Cerebellum (tissue), 4 donors: ENCODE measurements at places on chromosomes 16 and 17. TPM values are rescaled to one million over a fixed set of nuclear protein-coding genes. Genes with fewer than 3 reads are reported as not detected.

CCDC200 gene
- not detected for total RNA-seq

MSLN gene
- total RNA-seq = not detected

SDR42E2 gene
- not detected for total RNA-seq

PRCD gene
- 5.7 TPM for total RNA-seq

TLCD3A gene
- total RNA-seq = 16.2 TPM

CDT1 gene
- 7.9 TPM for total RNA-seq

AKAP1 gene
- 23.0 TPM for total RNA-seq

ZP2 gene
- total RNA-seq = 0.64 TPM

SALL1 gene
- 5.0 TPM for total RNA-seq

PYDC1 gene
- total RNA-seq = 0.36 TPM

SSTR5 gene
- not detected for total RNA-seq

PTGES3L gene
- 3.1 TPM for total RNA-seq

TMEM235 gene
- 1.6 TPM for total RNA-seq

AXIN2 gene
- total RNA-seq = 41.2 TPM

PLCG2 gene
- 3.2 TPM for total RNA-seq

JUP gene
- total RNA-seq = 38.9 TPM

GTF3C1 gene
- 56.7 TPM for total RNA-seq

PRKCA gene
- 38.7 TPM for total RNA-seq

GEMIN4 gene
- total RNA-seq = 10.5 TPM

PRSS33 gene
- not detected for total RNA-seq

CDK10 gene
- 31.1 TPM for total RNA-seq

GGT6 gene
- not detected for total RNA-seq

ABCA6 gene
- total RNA-seq = 7.3 TPM

ADAP2 gene
- total RNA-seq = 8.3 TPM

CBFA2T3 gene
- 4.5 TPM for total RNA-seq

SDR42E1 gene
- total RNA-seq = 0.82 TPM

MTMR4 gene
- total RNA-seq = 119 TPM

PDIA2 gene
- total RNA-seq = 2.7 TPM

MYH2 gene
- 0.91 TPM for total RNA-seq

TBC1D3G gene
- total RNA-seq = not detected

TIGD7 gene
- 17.0 TPM for total RNA-seq

GPR139 gene
- total RNA-seq = 0.91 TPM

TEKT1 gene
- 3.2 TPM for total RNA-seq

VMO1 gene
- total RNA-seq = not detected

SEZ6 gene
- total RNA-seq = 34.9 TPM

RNF157 gene
- total RNA-seq = 33.8 TPM

KRT33A gene
- not detected for total RNA-seq

RBL2 gene
- 106 TPM for total RNA-seq

CD79B gene
- not detected for total RNA-seq
